ENCODE measurements at places on chromosomes 12 and 14.
A peak's percentile ranks its signal among the peaks of the same experiment; 100 is the strongest.

DNA sequence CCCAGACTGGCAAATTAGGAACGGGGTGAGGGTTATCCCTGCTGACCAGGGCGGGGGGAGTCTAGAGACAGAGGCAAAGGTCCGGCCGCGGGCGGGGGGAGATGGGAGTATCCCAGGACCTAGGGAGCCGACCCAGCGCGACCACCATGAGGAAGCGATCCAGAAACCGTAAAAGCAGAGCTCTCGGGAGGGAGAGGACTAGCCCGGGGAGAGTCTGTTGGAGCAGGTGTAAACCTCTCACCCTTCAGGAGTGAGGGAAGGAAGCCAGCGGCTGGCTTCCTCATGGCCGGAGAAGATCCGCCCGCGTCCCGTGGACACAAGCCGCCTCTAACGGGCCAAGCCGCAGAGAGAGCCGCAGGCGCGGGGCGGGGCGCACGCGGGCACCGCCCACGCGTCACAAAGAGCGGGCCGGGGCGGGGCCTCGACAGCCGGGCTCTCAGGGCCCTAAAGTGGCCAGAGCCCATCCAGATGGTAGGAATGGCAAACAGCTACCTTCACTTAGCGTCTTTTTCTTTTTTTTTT, at the start of gene ACRBP:
Gene ACRBP, minus strand, starts transcription at position 350 of the 522 bp plus-strand sequence. Its CDS starts 66 bp downstream, at position 284.
- DNase-seq: no peak

- no peak for DNase-seq
Observed at GRCh38 chr14:96232506-96232905, 23.5 kb upstream of the BDKRB1 start.

- DNase-seq: no peak
Observed at GRCh38 chr12:15599266-15600037, 189.7 kb downstream of the EPS8 start.

DNA sequence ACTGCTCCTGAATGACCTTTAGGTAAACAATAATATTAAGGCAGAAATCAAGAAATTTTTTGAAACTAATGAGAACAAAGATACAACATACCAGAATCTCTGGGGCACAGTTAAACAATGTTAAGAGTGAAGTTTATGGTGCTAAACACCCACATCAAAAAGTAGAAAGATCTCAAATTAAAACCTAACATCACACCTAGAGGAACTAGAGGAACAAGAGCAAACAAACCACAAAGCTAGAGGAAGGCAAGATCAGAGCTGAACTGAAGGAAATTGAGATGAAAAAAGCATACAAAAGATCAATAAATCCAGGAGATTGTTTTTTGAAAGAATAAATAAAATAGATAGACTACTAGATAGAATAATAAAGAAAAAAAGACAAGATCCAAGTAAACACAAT, 7.2 kb downstream of the OR8S1 start:
- DNase-seq: no peak

DNA sequence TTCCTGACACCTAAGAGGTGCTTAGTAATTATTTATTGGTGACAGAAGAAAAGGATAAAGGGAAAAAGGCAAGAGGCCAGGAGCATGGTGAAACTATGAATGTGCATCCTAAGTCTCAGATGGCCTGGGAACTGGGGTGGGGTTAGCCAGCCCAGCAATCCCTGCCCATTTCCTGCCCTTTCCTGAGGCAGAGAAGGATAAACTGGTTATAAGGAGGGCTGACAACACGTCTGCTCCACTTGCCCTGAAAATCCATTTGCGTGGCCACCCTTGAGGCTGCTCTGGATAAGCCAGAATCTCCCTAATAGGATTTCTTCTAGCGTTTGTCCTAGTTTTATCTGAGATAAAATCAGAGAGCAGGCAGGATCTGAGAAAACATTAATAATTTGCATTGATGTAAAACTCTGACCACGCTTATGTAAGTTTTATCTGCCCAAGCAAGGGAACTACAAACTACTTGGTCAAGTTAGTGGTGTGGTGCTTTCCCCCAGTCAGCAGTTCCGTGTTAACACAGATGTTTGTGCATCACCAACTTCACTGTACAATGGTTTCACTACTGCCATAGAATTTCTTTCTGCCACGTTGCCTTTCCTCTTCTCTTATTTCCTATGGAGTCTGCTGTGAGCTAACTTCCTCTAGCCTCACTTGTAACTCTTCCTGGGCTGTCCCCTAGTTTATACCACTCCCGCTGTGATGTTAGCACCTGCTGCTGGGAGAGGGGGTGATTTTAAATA, 392.7 kb downstream of the RPS29 start:
- DNase-seq: no peak

DNA sequence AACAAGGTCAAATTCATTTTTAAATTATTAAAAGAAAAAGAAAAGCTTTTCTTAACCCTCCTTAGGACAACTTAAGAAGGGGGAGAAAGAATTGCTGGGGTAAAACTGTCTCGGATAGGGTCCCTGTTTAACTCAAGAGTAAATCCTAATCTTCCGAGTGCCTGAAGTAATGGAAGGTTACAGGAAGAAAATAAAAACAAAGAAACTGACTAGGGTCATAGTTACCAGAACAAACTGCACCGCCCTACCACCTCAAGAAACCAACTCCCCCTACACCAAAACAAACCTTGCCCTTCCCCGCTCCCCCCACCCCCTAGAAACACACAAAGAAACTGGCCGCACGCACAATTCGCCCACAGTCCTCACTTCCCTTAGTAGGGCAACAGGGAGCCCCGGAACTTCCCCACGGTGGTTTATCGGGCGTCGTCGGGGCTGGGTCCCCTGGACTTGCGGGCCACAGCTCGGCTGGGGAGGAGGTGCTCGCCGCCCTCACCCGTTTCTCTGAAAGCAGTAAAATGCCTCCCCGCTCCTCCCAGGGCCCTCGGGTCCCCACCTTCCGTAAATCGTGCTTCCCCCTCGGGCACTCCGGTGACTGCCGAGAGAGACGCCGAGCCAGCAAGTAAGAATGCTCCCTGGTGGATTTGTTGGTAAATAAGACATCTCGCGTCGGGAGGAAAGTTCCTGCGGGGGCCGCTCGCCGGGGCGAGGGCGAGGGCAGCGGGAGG, 2.4 kb downstream of the SINHCAF start:
- peak; percentile 24 for DNase-seq

DNA sequence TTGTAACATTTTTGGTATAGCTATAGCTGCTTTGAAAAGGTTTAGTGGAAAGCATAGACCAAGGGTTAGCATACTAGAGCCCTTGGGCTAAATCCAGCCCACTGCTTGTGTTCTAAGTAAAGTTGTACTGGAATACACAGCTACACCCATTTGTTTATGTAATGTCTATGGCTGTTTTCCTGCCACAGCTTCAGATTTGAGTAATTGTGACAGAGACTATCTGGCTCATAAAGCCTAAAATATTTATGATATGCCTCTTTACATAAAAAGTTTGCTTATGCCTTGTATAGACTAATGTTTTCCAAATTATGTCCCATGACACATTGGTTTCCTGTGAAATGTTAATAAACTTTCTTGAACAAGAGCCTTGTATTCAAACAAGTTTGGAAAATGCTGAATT, 234.8 kb upstream of the ATP2B1 start:
- no peak for DNase-seq

DNA sequence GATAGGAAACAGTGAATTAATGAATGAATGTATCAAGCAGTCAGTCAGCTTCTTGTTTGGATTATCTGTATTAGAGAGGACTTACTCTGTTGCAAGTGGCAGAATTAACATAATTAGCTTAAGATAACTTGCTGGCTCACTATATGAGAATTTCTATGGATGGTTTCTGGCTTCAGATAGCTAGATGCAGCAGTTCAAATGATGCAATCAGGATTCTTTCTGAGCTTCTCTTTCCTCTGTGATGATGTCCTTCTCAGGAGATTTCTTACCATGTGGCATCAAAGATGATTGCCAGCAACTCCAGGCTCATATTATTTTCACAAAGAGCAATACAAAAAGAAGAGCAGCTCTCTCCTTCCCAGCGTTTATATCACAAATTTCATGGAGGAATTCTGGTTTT, 30.7 kb downstream of the FRMD6 start:
- no peak for DNase-seq

DNA sequence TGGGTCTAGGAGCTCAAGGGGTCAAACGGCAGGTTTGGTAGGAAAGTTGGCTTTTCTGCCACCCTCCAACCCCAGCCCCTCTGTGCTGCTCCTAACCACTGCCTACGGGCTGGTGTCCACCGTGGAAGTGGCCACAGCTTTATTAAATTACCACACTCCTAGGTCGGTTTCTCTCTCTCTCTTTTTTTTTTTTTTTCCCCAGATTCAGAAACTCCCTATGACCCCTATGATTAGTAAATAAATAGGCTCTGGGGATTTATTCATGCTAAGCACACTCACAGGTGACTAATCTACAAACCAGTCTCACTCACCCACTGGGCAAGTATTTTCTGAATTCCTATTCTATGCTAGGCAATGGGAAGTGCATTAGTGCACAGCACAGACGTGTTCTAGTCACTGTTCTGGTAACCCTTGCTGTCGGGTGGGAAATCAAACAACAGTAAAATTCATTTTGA, 8.7 kb upstream of the DDX47 start:
- DNase-seq: no peak

GRCh38 chr12:6266541-6266966, 43.9 kb upstream of the PLEKHG6 start:
- no peak for DNase-seq

DNA sequence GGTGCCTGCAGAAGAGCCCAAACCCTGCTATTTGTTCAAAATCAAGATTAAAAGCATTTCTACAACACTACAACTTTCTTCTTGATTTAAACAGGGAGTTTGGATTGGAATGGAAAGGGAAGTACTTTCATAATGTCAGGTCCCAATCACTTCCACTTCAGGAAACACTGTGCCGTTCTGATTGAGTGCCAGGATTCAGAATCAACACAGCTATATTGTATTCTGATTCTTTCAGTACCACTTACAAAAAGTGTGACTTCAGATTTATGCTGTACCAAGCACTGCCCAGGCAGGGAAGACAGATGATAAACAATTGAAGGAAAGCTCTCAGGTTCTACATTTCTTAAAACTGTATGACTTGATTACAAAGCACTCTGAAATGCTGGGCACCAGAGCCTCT, 3.2 kb downstream of the TDP1 start:
- no peak for DNase-seq
